ENCODE measurements at places on chromosomes 1 and 21.

DNA sequence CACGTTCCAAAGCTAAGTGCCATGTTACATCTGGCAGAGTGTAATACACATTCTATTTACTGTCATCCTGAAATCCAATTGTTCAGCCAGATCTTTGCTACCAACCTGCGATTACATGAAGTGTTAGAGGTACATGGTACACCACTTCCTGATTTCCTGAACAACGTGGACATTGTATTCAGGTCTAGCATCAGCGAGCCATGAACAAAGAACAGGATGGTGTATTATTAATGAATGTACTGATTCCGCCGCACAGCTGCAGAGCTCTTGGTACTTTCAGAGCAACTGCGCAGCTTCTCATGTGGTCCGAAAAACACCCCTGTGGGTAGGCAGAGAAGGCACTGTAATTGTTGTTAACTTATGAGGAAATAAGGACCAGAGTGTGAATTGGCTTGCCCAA lies 511.4 kb downstream of the AJAP1 start:
- no peak for DNase-seq

DNA sequence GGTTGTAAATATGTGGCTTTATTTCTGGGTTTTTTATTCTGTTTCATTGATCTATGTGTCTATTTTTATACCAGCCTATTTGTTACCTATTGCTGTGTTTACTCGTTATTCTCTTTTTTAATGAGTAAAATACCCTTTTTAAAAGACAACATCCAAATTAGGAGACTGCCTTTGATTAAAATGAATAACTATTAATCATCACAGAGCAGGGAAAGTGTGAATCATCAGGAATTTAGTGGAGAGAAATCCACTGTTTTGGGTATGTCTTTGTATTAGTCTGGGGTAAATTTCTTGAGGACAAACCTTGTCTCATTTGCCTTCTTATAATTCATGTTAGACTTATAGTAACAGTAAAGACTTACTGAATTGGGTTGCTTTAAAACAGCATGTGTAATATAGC lies 12.1 kb downstream of the DISC1 start:
- no peak for DNase-seq

DNA sequence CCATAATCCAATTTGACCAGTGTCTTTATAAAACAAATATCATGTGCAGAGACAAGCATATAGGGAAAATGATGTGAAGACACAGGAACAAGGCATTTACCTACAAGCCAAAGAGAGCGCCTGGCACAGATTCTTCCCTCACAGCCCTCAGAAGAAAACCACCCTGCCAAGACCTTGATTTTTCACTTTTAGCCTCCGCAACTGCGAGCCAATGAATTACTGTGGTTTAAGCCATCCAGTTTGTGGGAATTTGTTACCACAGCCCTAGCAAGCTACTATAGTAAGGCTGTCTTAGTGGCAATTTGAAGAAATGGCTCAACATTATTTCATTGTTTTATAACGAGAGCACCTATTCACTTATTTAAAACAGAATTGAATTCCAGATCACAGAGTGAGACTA lies 85.7 kb upstream of the CCDC190 start:
- DNase-seq = no peak

GRCh38 chr1:169041366-169041765 lies 65.1 kb upstream of the ATP1B1 start:
- DNase-seq = no peak

DNA sequence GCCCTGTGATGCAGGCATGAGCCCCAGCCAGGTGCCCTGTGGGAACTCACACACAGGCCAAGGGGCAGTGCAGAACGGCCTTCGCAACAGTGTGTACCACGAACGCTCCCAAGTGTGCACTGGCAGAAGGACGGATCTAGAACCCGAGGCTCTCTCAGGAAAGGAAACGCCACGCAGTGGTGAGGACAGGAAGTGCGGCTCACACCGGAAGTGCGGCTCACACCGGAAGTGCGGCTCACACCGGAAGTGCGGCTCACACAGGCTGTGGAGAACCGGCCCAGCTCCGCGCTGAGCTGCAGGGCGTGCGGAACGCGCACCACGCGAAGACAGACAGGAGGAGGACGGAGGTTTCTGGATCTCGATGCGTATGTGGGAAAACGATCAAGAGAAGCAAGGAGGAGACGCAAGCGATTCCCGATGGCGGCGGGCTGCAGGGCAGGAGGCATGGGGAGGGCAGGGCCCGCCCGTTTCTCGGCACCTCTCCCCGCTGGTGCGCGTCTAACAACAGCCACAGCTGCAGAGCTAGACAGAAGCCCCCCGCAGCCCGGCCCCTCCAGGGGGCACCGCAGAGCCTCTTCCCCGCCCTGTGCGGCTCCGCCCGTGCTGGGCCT lies 35.9 kb upstream of the TMEM52 start:
- DNase-seq = no peak

GRCh38 chr1:10648689-10649516 lies 147.5 kb downstream of the CASZ1 start:
- DNase-seq = no peak

DNA sequence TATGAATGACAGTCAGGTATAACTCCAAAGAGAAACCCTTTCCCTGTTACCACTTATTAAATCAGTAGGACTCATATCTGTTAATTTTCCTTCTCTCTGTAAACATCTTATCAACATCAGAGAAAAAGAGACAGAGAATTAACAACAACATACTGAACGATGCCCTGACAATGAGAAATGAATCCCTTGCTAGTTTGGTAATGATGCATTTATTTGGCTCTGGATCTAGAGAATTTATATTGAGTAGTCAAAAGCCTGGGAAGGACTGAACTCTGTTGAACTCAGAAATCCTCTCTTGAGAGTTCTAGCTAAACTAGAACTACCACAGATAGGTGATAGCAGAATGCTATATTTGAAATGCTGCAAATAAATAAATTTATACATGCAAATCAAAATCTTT lies 325.6 kb downstream of the DISC1 start:
- no peak for DNase-seq

- no peak for DNase-seq
These were observed 796.2 kb downstream of the PLA2G4A start for GRCh38 chr1:187624812-187625545.

- DNase-seq = no peak
These were observed 27.0 kb downstream of the IL10RB start for GRCh38 chr21:33293136-33293535.

DNA sequence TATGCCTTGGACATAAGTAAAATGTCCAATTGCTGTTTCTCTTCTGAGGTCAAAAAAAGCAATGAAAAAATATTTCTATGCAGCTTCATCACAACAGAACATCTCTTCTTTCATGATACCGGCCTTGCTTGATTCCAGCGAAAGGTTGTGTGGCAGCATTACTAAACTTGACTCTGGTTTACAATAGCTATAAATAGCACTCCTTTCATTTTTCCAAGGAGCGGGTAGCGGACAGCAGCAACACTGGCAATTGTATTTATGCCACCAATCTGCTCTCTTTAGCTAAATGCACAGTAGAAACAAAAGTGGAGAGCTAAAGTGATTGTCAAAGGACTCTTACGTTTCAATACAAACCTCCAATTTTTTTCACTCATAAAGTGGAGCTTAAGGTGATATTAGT lies 7.5 kb upstream of the DAB1 start:
- DNase-seq = no peak

DNA sequence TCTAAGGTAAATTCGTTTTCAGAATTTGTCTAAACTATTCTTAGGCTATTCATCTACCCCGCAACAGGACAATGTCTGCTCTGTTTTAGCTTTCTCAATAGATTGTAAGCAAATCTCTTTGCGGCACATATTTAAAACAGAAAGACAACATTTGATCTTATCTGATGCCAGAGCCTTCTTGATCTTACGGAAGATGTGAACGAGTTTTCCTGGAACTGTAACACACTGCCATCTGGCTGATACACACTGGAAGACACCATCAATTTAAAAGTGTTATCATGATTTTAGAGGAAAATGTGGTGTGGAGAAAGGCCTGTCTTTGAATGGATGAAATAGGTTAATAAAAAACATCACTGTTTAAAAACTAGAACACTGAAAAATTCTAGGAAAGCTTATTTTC lies 36.1 kb downstream of the COA6 start:
- peak; percentile 22 for DNase-seq

DNA sequence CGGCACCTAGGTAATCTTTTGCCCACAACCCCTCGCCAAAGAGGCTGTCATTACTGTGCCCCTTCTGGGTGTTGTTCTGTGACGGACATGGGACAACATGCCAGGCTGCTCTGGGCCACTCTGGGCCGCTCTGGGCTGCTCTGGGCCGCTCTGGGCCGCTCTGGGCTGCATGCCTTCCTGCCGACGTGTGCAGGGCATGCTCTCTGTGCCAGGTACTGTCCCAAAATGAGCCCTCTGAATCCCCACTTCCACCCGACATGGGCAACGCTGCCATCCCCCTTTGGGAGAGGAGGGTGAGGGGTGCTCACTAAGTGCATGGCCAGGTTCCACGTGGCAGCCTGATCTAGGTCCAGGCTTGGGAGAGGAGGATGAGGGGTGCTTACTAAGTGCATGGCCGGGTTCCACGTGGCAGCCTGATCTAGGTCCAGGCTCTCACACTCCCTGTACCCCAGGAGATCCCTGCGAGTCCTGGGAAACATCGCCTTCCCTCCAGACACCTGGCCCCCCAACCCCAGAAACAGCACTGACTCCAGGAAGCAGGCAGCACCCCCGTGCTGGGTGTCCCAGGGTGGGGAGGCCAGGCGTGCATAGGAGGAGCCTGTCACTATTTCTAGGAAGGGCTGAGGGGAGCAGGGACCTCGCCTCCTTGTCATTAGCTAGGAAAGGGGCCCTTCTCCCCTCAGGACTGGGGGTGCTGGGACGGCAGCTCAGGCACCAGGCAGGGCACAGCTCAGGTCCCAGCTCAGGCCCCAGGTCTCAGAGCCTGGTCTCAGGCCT lies 16.5 kb downstream of the TTC34 start:
- DNase-seq = no peak

DNA sequence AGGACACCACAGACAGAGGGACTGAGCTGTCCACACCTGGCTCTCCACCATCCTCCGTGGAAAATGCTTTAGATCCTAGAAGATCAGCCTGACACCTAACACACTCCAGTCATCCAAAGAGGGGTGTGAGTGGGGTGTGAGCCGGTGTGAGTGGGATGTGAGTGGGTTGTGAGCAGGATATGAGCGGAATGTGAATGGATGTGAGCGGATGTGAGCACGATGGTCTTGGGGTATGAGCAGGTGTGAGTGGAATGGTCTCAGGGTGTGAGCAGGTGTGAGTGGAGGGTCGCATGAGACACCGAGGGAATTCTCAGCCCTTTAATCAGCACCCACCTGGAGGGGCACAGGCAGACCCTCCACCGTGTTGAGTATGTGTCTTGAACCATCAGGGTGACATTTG lies 851 bp downstream of the TCP10L start:
- no peak for DNase-seq

DNA sequence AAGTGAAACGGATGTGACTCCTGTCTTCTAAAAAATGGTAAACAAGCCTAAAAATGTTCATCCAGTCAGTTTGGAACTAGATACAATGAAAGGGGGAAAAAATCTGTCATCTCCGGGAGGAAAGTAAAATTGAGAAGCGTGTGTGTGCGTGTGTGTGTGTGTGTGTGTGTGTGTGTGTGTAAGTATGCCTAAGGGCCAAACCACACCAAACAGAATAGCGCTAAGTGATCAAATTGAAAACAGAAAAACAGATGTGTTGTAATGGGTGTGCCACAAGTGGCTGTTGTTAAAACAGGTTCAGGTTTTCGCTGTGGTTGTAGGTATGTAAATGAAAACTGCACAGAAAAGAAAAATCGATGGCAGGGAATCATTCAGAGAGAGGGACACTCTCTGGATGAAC lies 106.7 kb downstream of the RNF220 start:
- no peak for DNase-seq

Measured in stimulated activated CD4-positive, alpha-beta T cell treated with anti-CD3 and anti-CD28 coated beads, Interleukin-4, amount 100 ng/mL, for 4 hours (primary cell).